T-helper 2 cell (primary cell): ENCODE measurements at places on chromosomes 5 and 9.

DNA sequence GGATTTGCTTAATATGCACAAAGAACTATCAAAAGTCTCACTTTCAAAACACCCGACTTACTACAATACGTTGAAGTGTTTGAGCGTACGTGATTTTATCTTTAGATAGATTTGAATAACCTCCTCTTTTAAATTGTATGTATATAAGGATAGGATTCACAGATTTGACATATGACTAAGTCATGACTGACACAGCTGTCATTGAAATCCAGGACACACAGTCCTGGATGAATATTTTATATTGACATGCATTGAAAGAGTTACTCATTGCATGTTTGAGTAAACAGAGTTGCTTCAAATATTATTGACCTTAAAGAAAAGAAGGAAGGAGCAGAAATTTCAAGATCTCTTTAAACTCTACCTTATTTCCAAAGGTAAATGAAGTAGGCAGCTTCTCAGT is 3.3 kb downstream of the MUSK start:
- DNase-seq, result no peak

- DNase-seq, result no peak
Observed at GRCh38 chr9:131330814-131331600, 41.5 kb downstream of the PLPP7 start.

DNA sequence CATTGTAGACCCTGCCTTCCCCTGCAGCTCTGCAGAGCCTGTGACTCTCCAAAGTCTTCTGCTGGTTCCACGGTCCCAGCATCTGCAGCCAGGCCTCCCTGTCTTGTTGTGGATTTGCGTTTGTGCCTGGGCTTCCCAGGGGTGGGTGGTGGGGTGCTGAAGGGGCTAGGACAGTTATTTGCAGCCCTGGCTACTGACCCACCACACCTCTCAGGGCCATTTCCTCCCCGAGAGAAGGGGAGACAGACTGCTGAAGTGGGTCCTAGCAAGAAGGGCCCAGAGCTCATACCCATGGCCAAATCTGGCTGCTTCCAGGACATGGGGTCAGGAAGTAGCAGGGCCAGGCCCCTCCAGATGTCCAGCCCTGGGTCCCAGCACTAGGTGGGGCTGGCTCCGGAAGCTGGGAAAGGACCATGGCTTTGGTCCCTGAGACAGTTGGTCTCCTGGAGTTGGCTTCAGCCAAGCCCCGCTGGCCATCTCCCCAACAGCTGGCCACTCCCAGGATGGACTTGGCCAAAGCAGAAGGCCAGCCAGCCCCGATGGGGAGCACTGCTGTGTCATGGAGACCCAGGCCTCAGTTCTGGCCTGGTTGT is 26.3 kb downstream of the GSN start:
- DNase-seq, result no peak

- DNase-seq, result no peak
Observed at GRCh38 chr9:6630502-6631206, 14.9 kb downstream of the GLDC start.

DNA sequence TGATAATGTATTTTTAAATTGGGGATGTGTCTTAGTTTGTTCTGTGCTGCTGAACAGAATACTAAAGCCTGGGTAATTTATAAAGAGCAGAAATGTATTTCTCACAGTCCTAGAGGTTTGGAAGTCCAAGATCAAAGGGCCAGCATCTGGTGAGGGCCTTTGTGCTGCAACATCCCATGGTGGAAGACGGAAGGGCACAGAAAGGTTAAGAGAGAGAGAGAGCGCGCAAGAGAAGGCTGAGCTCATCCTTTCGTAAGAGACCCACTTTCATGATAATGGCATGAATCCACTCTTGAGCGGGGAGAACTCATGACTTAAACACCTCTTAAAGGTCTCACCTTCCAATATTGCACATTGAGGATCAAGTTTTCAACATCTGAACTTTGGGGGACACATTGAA is 79.1 kb upstream of the GOLM1 start:
- no peak for DNase-seq

- DNase-seq, result no peak
Observed at GRCh38 chr5:91272858-91273257, 110.3 kb downstream of the ARRDC3 start.
